ENCODE measurements at places on chromosomes 5 and 9. TPM values are rescaled to one million over a fixed set of nuclear protein-coding genes. Genes with fewer than 3 reads are reported as not detected.

Gene SNAPC3
- 58.2 TPM for polyA plus RNA-seq

Gene KIF27
- polyA plus RNA-seq, result 27.4 TPM

Gene KLHL9
- 53.7 TPM for polyA plus RNA-seq

Gene PPP3R2
- not detected for polyA plus RNA-seq

Gene ENC1
- polyA plus RNA-seq, result 102 TPM

Gene CCL27
- polyA plus RNA-seq, result 1.1 TPM

Gene TSC1
- 67.3 TPM for polyA plus RNA-seq

Gene SH3PXD2B
- polyA plus RNA-seq, result 33.0 TPM

Gene CDC26
- 38.9 TPM for polyA plus RNA-seq

Gene SERF1B
- polyA plus RNA-seq, result 85.1 TPM

Gene PCDHGA12
- 1.5 TPM for polyA plus RNA-seq

Gene HRH2
- polyA plus RNA-seq, result 2.6 TPM

Gene FAM240B
- not detected for polyA plus RNA-seq

Gene SPATA31E1
- polyA plus RNA-seq, result not detected

Gene OR1Q1
- not detected for polyA plus RNA-seq

Gene TRIM14
- polyA plus RNA-seq, result 8.0 TPM

Gene GFI1B
- polyA plus RNA-seq, result 0.52 TPM

Gene ROPN1L
- polyA plus RNA-seq, result 0.95 TPM

Gene ACOT12
- 1.2 TPM for polyA plus RNA-seq

Gene PTTG1
- 87.8 TPM for polyA plus RNA-seq

Gene FAM151B
- 4.2 TPM for polyA plus RNA-seq

Gene RUSC2
- polyA plus RNA-seq, result 15.0 TPM

Gene PLAC8L1
- polyA plus RNA-seq, result 2.4 TPM

Gene NUTM2F
- polyA plus RNA-seq, result not detected

Gene STPG3
- polyA plus RNA-seq, result 1.5 TPM

Gene RNF183
- 5.1 TPM for polyA plus RNA-seq

Gene WNT8A
- polyA plus RNA-seq, result 0.15 TPM

Gene CCDC183
- 5.5 TPM for polyA plus RNA-seq

Gene SLC36A2
- 21.0 TPM for polyA plus RNA-seq

Gene EPB41L4B
- 17.4 TPM for polyA plus RNA-seq
